ENCODE measurements at places on chromosomes 12 and 14.

GRCh38 chr14:99233222-99234035 lies 38.6 kb downstream of the BCL11B start:
- DNase-seq: no peak

DNA sequence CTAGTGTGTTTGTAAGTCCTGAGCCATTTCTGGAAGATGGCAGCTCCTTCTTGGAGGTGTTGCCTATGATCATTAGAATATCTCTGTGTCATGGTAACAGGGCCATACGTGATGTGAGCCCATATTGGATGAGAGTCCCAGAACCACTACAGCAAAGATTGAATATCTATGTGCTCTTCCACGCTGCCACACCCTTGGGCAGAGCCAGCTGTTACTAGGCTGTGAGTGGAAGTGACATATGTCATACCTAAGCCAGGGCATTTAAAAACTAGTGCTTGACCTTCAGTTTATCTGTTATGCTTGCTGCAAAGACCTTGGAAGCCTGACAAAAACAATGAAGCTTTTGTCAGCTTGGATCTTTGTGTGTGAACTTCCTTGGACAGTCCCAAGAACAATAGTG lies 495.1 kb upstream of the CCDC196 start:
- no peak for DNase-seq

- no peak for DNase-seq
Measured at GRCh38 chr12:20260851-20261250, 107.5 kb upstream of the PDE3A start.

DNA sequence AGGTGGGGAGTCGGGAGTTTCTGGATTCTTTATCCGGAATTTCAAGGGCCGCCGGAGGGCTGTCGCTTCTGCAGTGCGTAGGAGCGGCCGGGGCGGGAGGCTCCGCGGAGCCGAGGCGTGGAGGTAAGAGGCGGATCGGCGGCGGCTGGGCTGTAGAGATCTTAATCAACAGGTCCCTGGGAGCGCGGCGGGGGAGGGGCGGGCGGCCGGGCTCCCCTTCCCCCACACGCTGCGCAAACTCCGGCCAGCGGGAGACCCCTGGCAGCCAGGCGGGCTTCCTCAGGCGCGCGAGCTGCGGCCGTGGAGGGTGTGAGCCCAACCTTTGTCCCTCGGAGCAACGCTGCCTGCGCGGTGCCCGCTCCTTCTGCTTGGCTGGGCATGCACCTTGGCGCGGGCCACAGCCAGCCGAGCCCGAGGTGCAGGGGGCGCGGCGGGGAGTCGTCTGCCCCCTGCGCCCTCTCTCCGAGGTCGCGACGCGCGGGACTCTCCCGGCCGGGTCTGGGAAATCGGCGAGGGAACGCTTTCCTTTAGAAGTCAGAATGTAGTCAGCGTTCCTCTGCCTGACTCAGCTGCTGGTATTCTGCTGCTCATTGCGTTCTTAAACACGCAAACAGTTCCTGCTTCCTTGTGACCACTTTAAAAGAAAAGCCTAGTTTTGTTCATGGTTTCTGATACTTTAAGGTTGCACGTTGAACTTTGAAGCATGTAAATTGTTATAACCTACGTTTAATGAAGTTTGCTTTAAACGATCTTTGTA lies at the start of gene PALS1:
Gene PALS1, plus strand, starts transcription at position 25 of the 757 bp plus-strand sequence. CDS start 37,736 bp downstream, outside the sequence.
- peak; percentile 62 for DNase-seq

- peak; percentile 87 for DNase-seq
Measured at GRCh38 chr12:18690653-18691052, 47.2 kb downstream of the PLCZ1 start.
